ENCODE measurements at places on chromosomes 6 and 20.

DNA sequence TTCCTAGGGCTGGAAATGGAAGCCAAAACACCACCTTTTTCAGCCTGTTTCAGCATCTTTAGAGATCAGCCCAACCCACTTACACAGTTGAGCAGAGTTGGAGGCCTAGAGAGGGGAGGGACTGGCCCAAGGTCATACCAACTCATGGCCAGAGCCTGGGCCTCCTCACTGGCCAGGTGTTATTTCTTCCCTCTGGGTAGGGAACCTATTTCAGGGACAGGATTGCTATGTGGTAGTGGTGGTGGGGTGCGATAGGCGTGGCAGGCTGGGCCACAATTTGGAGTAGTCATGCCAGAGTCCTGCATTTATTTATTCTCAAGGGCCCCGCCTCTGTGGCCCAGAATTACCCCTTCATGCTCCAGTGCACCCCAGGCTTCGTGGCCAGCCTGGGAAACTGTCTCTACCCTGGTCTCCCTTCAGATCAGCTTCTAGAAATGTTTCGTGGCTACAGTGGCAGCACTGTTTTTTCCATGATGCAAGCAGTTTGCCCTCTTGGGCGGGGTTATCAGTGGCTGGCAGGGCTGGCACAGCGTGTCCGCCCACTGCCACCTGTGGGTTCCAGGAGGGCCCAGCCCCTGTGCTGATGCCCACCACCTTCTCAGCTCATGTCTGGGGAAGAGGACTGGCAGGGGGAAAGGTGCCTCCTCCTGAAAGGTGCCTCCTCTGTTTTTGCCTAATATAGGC lies 6.2 kb downstream of the VEGFA start:
- no peak for DNase-seq

- DNase-seq: no peak
Measured at GRCh38 chr6:34851361-34851760, 36.5 kb downstream of the TAF11 start.

GRCh38 chr6:45441851-45442453 lies 64.2 kb upstream of the SUPT3H start:
- DNase-seq: no peak

DNA sequence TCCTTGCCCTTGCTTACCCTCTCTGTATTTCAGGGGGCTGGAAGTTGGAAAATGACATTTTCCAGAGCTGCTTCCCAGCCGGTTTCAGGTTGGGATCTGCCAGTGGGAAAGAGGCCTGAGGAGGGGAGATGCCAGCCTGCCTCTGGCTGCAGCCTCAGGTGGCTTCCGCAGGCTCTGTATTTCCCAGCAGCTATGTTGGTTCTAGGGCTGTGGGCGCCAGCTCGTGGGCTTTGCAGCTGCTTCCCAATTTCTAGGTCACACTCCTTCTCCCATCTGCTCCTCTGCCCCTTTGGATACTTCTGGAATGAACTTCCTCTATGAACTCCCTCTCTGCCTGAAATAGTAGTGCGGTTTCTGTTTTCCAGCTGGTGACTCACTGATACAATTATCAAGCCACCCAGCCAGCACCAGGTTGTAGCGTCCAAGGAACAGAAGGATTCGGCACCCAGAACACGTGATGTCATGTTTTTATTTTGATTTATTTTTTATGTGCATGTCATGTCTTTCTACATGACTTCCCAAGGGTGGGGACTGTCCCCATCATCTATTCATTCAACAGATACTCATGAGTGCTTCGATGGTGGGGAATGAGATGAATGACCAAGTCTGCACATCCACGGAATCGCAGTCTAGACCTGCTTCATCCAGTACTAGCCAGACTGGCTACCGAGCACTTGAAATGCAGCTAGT lies 38.0 kb downstream of the TGM2 start:
- DNase-seq: no peak

GRCh38 chr20:5400164-5400762 lies 83.5 kb upstream of the PROKR2 start:
- no peak for DNase-seq

DNA sequence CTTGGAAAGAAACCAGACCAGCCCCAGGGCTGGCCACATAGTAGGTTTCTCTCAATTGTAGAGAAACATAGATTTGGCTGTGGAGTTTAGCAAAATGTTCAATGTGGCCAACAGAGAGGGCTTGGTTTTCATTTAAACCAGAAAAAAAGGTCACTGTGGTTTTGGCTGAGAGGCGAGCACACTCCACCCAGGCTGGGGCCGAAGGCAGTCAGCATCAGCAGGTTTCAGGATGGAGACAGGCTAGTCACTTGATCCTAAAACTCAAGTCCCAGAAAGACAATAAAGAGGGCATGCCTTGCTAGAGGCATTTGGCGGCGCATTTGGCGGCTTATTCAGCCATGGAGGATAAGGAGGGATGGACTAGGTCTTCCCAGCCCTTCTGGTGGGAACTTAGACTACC lies 73.1 kb downstream of the PRND start:
- DNase-seq: no peak
